Cardiac fibroblast (primary cell): ENCODE measurements at places on chromosomes 7 and 10.
A peak's percentile ranks its signal among the peaks of the same experiment; 100 is the strongest.

GRCh38 chr10:75771606-75772005 lies 340.2 kb downstream of the LRMDA start:
- DNase-seq = no peak

DNA sequence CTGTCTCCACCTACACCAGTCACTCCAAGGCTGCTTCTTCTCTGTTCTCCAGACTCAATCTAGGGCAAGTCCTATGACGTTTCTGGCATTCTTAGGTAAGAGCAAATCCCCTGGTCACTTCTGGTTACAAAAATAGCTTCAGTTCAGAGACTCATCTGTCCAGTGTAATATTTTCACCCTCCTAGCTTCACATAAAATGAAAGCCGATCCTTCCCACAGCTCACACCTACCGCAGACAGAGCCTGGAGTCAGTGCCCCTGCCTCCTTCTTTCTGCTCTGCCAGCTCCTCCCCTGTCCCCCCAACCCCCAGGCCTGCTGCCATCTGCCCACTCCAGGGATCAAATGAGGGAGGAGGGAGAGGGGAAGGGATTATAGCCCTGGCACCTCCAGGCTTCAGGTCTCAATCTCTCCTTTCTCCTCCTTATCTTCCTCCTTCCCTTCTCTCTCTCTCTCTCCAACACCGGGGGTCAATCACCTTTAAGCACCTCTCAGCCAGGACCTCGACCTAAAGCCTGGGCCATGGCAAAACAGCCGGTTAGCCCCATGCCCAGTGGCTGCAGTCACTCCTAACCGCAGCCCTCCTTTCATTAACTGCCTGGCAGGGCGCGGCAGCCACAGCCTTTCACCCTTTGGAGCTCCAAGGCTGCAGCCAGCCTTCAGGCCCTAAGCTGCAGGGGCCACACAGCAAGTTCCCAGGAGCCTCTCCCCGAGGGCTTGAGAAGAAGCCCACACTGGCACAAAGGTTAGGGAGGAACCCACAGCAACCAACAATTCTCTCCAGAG lies 292.6 kb upstream of the MGMT start:
- DNase-seq = no peak

DNA sequence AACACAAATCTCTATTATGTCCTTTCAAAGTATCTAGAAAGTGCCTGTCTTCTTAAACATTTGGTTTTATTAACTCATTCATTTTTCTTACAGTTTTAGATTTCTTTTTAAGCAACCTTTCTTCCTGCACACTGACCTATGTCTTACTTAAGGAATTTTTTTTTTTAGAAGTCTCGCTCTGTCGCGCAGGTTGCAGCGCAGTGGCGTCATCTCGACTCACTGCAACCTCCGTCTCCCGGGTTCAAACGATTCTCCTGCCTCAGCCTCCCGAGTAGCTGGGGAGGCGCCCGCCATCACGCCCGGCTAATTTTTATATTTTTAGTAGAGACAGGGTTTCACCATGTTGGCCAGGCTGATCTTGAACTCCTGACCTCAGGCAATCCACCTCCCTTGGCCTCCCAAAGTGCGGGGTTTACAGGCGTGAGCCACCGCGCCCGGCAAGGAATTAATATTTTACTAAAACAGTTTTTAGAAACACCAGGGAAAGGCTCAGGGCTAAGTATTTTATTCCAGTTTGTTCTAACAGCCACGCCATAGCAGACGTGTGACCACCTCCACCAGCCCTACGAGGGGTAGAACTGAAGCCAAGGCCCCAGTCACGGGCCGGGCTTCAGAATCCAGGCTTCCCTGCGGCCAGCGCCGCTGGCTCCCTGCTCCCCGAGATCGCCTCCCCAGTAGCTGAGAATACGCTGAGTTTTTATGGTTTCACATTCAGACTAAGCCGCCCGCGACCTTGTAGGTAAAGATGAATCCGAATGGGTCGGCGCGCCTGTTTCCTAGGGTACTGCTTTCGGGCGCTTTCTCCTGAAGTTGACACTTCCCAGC lies 941 bp upstream of the LUC7L2 start:
- DNase-seq = peak; percentile 57

DNA sequence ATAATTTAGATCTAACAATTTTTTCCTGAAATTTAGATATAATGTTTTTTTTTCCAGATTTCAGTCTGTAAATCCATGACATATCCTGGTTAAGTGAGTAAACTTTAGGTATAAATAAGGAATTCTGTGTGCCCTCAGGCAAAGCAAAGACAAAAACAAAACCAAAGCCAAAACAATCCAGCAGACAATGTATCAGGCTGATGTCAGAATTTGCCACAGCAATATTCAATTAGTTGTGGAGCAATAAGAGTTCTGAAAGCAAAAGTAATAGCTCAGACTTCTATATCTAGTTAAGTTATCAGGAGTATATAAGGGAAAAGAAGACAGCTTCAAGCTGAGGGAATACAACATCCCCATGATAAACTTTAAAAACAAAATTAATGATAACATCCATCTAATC lies 82.0 kb downstream of the MKX start:
- no peak for DNase-seq
